ENCODE measurements at places on chromosomes 6 and 20.
A peak's percentile ranks its signal among the peaks of the same experiment; 100 is the strongest.

DNA sequence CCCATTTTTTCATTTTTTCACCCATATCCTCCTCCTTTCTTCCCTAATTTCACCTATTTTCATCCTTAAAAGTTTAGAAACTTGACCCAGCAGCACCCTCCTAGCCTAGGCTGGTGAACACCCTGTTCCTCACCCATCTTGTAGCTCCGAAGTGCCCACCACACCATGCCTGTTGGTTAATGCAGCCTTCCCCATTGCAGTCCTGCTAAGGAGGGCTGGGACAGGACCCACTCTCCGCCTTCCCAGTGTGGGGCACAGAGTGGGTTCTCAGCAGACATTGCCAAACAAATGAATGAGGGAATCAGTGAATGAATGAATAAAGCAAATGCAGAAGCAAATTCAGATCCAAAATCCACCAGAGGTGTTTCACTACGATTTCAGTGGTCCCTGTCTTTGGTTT is 45.7 kb downstream of the CTCFL start:
- DNase-seq, result no peak

- peak; percentile 62 for DNase-seq
These were observed 71.8 kb upstream of the CENPW start for GRCh38 chr6:126268092-126268491.

DNA sequence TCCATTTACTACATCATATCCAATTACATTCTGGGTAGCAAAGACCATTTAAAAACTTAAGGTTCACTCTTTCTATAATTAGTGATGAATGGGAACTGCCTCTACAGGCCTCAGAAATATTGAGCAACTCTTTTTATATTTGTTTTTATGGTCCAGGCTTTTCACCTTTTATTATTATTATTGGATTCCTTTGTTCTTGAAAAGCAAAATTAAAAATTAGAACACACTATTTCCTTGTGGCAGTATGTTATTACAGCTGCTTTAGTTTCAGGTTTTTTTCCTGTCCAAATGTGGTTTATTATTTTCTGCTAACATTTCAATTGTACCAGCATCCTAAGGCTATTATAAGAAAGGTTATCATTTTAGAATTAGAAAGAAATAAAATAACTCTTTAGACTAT is 150.1 kb downstream of the FARS2 start:
- no peak for DNase-seq

GRCh38 chr6:16129623-16130401 is 926 bp downstream of the MYLIP start:
- DNase-seq, result no peak

DNA sequence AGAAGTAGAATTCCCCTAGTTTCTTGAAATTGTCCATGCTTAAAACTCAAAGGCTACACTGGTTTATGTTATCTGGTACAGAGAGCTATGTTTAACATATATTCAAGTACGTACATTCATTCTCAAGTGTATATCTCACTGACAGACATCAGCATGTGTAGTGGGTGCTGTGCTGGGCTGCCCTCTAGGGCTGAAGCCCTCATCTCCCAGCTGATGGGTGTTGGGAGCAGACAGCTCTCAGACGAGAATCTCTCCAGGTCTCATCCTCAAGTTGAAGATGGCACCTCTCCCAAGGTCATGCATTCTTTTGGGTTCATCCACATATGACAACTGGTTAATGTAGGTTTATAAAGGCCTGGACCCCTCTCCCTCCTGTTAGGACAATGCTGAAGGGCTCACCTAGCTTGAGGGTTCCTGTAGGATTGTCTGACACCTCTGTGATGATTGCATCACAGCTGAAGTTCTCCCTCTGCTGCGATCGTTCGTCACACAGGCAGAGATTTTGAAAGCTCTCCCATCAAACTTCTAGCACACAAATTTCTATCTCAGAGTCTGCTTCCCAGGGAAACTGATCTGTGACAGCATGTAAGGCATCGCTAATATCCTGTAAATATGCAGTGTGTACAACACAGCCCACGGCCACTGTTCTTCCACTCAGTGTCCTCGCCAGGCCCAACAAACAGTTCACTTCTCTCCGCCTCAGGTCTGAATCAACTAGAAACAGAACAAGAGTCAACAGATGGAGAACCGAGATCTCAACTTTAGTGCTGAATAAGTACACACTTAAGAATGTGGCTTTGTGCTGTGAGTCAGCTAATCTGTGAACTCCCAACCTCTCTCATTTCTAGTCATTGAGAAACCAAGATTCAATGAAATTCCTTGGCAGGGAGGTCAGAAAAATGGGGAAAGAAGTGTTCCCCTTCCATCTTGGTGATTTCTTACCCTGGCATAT is 43.2 kb downstream of the PREP start:
- DNase-seq, result peak; percentile 8

DNA sequence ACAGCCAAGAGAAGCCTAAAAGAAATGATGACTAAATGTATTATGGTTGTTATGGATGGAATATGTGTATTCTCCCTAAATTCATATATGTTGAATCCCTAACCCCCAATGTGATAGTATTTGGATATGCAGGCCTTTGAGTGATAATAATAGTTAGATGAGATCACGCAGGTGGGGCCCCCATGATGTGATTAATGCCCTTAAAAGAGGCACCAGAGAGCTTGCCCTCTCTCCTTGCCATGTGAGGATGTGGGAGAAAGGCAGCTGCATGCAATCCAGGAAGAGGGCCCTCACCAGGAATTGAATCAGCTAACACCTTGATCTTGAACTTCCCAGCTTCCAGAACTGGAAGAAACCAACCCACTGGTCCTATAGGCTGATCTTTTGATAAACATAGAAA is 190.6 kb upstream of the TCF21 start:
- DNase-seq, result no peak

- DNase-seq, result no peak
These were observed 169.0 kb upstream of the MCHR2 start for GRCh38 chr6:100163035-100163434.

- no peak for DNase-seq
These were observed 4.6 kb upstream of the NAA20 start for GRCh38 chr20:20012541-20012940.

All from NCI-H524 treated with DMSO at 0.1 percent for 48 hours (cell line).